ENCODE measurements at places on chromosomes 13 and 19. TPM values are rescaled to one million over a fixed set of nuclear protein-coding genes. Genes with fewer than 3 reads are reported as not detected.

Gene AP1M2
- not detected for total RNA-seq

Gene TNNT1
- total RNA-seq = not detected

Gene RFPL4AL1
- not detected for total RNA-seq

Gene ACP7
- 0.10 TPM for total RNA-seq

Gene GPR4
- not detected for total RNA-seq

Gene CLEC11A
- 0.83 TPM for total RNA-seq

Gene ZNF562
- 13.2 TPM for total RNA-seq

Gene RAVER1
- 92.8 TPM for total RNA-seq

Gene DAND5
- 0.10 TPM for total RNA-seq

Gene CDC42EP5
- not detected for total RNA-seq

Gene SEMA6B
- total RNA-seq = not detected

Gene RYR1
- total RNA-seq = 3.8 TPM

Gene MBD3L2
- total RNA-seq = not detected

Gene ZNF414
- total RNA-seq = 22.1 TPM

Gene TMEM147
- total RNA-seq = 123 TPM

Gene PTGIR
- total RNA-seq = 217 TPM

Gene SPATA13
- 56.3 TPM for total RNA-seq

Gene KLK5
- total RNA-seq = not detected

Gene POLRMT
- 104 TPM for total RNA-seq

Data from activated T-helper 1 cell treated with anti-CD3 and anti-CD28 coated beads, Interleukin-12 subunit alpha, Interleukin-12 subunit beta, Interleukin-2, Interleukin-4 antibody, amounts not matched to agents 30 ng/mL and 10 ng/mL and 1 ng/mL, durations not matched to agents 14 hours and 24 hours and 36 hours (primary cell).